Kidney epithelial cell (primary cell): ENCODE measurements at places on chromosomes 16 and 17. TPM values are rescaled to one million over a fixed set of nuclear protein-coding genes. Genes with fewer than 3 reads are reported as not detected.

- DNase-seq = no peak
Measured at GRCh38 chr16:73183611-73184092, 135.7 kb upstream of the ZFHX3 start.

DNA sequence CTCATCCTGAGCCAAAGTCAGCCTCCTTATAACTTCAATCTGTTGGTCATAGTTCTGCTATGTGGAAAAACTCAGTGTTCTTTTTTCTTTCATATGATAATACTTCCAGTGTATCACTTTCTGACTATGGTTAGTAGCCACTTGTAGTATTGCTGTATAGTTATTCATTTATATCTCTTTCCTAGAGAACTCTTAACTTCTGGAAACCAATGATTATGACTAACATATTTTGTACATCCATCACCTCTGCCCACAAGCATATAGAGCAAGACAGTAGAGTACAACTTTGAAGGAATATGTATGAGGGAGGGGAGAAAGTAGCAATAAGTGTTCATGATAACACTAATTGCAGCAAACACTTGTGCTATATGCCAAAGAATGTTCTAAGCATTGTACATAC is 38.6 kb downstream of the COX10 start:
- no peak for DNase-seq

GRCh38 chr17:31318298-31318801 is 3.1 kb downstream of the EVI2A start:
- no peak for DNase-seq

GRCh38 chr16:31395647-31396046 is 2.5 kb downstream of the ITGAD start:
- no peak for DNase-seq

GRCh38 chr16:8982816-8983215 is 19.1 kb upstream of the USP7 start:
- DNase-seq = no peak

- no peak for DNase-seq
Measured at GRCh38 chr16:75714661-75715060, 11.6 kb downstream of the CPHXL start.

DNA sequence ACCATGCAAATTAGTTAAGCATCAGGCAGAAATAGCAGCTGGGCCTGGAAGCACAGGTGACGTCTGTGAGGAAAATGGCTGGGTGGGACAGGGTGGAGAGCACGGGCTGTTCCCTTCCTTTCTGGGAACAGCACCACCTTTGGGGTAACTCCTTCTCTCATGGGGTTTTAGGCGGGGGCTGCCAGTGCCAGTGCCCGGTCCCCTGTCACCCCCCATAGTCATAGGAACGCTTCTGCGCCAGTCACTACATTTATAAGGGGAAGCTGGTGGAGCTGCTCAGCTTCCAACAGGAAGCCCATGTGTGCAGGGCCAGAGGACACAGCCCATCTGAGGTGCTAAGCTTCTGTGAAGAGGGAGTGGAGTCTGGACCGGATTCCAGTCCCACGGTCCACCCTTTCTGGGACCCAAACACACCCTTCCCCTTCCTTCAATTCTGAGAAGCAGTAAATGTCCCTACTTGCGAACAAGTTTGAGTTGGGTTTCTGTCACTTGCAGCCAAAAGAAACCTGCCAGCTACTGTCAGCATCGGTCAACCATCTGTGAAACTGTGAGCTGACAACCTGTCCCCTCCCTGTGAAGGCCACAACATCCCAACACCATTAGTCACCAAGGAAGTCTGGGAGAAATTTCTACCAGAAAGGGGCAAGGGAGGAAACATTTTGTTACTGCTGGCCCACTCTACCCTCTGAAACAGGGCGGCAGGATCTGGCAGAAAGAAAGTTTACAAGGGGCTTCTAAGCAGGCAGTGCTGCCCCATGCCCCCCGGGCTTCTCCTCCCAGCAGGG is 86.0 kb upstream of the AMZ2 start:
- DNase-seq = no peak

DNA sequence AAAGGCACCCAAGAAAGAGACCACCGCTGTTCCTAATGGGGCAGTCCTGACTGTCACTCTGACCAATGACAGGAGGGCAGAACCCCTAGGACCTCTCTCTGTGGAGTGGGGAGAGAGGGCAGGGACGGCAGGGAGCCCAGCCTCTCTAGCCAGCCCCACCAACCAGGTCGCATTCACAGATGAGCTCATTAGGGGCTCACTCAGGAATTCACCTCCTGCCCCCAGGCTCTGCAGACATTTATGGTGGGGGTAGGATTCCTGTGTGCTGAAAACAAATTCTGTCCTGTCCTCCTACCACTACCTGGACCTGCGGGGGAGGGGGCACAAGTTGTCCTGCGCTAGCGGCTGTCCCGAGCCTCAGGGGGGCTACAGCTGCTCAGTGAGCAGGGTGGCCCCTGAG is 27.7 kb upstream of the GPRC5C start:
- no peak for DNase-seq

GRCh38 chr16:68889508-68890150 is 46.3 kb downstream of the TANGO6 start:
- DNase-seq = no peak

- DNase-seq = no peak
Measured at GRCh38 chr17:15472891-15473290, 5.5 kb upstream of the CDRT4 start.

DNA sequence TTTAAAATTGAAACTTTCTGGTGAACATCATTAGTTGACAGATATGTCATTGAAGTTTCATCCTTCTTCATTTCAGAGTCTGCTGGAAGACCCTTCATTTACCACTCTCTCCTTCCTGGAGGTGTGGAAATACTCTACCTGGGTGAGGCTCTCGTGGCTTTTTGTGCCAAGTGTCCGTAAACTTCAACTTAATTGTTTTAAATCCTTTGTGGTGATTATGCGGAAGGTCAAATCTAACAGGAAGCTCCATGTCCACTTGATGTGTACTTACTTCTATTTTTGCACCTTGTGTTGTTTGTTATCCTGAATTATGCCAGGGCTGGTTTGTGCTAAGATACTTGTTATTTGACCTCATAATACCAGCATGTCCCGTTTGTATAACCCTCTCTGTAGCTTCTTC is 129.2 kb downstream of the WWOX start:
- no peak for DNase-seq

DNA sequence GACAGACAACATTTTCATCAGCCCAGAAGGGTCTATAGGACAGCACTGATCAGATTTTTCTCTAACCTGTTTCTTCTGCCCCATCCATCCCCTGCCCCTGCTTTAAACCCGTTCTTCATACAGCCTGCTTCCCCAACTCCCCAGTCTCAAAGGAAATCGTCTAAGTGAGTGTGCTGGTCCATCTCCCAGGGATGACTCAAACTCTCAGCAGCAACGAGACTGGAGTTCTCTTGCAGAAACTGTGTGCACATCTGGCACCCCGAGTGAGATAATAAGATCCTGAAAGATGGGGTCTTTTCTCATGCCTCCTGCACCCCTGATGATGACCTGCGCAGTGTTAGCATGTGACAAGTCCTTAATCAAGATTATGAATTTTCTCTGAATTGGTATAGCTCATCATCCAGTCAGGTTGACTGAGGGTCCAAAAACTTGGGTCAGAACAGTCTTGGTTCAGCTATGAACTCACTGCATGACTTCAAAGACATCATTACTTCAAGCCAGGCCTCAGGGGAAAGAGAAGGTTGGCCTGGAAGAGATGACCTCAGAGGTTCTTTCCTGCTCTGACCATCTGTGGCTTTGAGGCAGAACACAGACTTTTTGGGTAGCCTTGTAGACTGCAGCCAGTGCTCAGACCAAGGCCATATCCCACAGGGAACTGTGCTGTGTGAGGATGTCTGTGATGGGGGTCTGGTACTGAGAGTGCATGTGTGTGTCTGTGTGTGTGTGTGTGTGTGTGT is 117.9 kb downstream of the SPACA3 start:
- no peak for DNase-seq

- DNase-seq = no peak
Measured at GRCh38 chr16:83627996-83628395, 179.8 kb upstream of the HSBP1 start.

GRCh38 chr17:66661411-66662256 is 173.3 kb upstream of the CACNG5 start:
- DNase-seq = peak; percentile 67

GRCh38 chr17:40447806-40448205 is 4.6 kb downstream of the IGFBP4 start:
- no peak for DNase-seq

GRCh38 chr17:78970834-78971755 is 8.6 kb downstream of the LGALS3BP start:
- DNase-seq = no peak

DNA sequence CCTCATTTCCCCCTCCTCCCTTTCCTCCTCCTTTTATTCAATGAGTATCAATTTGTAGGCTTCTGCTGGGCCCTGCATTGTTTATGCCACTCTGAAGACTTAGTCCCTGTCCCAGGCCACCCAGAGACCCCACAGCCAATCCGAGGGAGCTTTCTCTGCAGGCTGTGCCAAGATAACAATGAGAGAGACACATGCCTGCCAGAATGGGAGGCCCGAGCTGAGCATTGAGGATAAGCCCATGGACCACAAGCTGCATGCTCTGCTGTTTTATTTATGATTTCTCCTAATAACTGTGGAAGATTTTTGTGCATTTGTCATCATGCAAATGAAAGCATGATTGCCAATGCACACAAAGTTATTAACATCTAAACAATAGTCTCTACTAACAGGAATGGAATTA is 3.0 kb downstream of the RCVRN start:
- DNase-seq = no peak

DNA sequence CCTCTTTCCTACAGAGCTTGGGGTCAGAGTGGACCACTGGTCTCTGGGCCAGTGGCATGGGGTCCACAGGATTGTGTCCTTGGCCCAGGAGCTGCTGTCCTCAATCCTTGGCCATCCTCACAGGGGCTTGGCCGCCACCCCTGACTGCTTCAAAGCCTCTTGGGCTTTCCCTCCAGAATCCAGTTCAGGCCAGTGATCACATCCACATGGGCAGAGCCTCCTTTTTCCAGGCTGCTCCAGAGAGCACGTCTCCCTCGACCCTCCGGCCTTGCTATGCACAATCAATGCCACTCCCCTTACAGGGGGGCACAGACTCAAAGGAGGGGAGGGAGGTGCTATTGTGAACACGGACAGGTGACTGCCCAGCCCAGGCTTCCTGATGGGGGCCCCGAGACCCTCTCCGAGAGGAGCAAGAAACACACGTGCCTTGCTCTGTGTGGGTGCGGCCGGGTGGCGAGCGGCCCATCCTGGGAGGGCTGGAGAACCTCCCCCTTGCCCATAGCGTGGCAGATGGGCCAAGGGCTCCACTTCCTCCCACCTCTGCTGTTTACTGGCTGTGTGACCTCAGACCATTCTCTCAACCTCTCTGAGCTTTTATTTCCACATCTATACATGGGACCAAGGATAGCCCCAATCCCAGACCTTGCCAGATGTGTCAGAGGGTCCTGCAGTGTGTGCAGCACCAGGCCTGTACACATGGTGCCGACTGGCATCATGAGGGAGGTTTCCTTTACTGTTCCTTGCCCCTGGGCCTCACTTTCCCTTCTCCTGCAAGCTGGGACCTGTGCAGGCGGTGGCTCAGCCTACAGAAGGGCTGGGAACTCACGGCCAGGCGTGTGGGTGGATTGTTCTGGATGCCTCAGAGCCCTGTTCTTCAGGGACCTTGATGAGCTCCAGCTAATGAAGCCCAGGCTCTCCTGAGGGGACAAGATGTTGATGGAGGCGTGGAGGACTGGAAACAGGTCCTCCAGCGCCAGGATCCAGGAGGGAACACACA is 229.0 kb upstream of the GSE1 start:
- DNase-seq = no peak

Gene CFAP97D1
- not detected in 2 replicates for total RNA-seq

Gene CTRB1
- total RNA-seq = not detected in 2 replicates

Gene MYH2
- total RNA-seq = not detected in 2 replicates

Gene CCL17
- not detected in 2 replicates for total RNA-seq

Gene CCL4L2
- total RNA-seq = not detected in 2 replicates

Gene OMG
- not detected in 2 replicates for total RNA-seq

Gene PLCD3
- 54.5 and 61.9 TPM in 2 replicates for total RNA-seq

Gene WIPF2
- total RNA-seq = 12.6 and 13.9 TPM in 2 replicates

Gene KRT9
- not detected in 2 replicates for total RNA-seq

Gene CMTM2
- 0.54 and 1.4 TPM in 2 replicates for total RNA-seq
